ENCODE measurements at places on chromosomes 5 and 9. TPM values are rescaled to one million over a fixed set of nuclear protein-coding genes. Genes with fewer than 3 reads are reported as not detected.

PCAT7 gene
- under 0.01 TPM for total RNA-seq

LEAP2 gene
- 0.81 TPM for total RNA-seq

EQTN gene
- total RNA-seq: not detected

SPINK7 gene
- total RNA-seq: not detected

ETF1 gene
- 56.3 TPM for total RNA-seq

OR1Q1 gene
- total RNA-seq: under 0.01 TPM

PKD2L2 gene
- total RNA-seq: under 0.01 TPM

STOM gene
- 88.3 TPM for total RNA-seq

SPATA31A3 gene
- not detected for total RNA-seq

OLFML2A gene
- 1.9 TPM for total RNA-seq

KCNN2 gene
- total RNA-seq: under 0.01 TPM

ZNF883 gene
- 1.1 TPM for total RNA-seq
